ENCODE measurements at places on chromosomes 4 and X.

GRCh38 chr4:137711502-137711901 is 179.2 kb upstream of the PCDH18 start:
- no peak for DNase-seq

DNA sequence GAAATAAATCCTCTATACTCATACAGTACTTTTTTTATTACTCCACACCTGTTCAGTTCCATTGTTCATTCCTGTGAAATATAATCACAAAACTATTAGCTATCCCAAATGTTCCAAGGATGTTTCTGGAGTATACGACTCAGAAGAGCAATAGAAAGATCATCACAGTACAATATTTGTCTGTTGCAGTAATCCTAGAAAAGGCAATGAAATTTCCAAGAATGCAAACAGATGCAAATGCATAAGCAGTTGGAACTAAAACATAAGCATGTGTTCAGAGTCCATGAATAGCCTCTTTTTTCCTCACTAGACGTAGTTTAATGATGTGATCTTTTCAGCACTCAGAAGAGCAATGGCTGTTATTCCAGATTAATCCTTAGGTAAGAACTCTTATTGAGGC is 55.2 kb downstream of the RTL3 start:
- DNase-seq: no peak

GRCh38 chrX:23978491-23978890 is 48.5 kb downstream of the KLHL15 start:
- no peak for DNase-seq

- DNase-seq: no peak
These were observed 46.2 kb upstream of the NMU start for GRCh38 chr4:55682295-55682694.

- no peak for DNase-seq
These were observed 24.5 kb downstream of the HCCS start for GRCh38 chrX:11135564-11136185.

DNA sequence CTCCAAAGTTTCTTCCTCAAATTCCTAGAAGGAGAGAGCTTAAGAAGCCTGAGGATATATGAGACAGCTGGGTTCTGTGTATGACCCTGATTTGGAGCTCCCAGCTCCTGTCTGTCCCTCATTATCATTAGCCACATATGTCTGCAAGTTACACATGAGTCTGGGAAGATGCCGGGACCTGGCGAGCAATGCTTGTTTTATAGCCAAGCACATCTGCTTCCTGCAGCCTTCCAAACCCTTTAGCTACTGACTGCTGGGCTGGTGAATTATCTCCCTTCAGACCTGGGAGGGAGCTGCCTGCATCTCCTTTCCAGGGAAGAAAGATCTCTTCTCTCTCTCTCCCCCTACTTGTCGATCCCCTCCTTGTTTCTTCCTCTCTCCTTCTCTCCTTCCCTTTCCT is 556.7 kb upstream of the BOD1L1 start:
- no peak for DNase-seq

DNA sequence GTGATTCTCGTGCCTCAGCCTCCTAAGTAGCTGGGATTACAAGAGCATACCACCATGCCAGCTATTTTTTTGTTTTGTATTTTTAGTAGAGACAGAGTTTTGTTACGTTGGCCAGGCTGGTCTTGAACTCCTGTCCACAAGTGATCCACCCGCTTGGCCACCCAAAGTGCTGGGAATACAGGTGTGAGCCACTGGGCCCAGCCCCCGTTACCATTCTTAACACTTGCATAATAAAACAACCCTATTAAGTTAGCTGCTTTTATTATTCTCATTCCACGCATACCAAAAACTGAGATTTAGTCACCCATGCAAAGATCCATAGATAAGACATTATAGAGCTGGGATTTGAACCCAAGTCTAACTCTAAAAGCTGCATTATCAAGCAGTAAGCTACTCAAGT is 6.0 kb upstream of the TEX13A start:
- DNase-seq: no peak
